ENCODE measurements at places on chromosomes 12 and 14.

DNA sequence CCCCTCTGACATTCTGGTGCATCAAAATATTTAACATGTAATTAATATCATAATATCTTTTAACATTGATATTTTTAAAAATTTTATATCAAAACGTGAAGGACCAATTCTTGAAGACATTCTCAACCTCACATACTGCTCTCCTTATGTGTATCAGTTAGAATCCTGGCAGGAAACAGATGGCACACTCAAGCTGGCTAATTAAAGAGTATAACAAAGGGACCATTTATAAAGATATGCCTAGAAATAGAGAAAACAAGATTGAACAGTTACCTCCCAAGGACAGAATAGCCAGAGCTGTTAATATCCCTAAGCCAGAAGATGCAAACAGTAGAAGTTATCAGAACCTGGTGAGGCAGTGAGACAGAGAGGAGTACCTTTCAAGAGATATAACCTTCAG, 368.7 kb downstream of the NELL2 start:
- DNase-seq = no peak

DNA sequence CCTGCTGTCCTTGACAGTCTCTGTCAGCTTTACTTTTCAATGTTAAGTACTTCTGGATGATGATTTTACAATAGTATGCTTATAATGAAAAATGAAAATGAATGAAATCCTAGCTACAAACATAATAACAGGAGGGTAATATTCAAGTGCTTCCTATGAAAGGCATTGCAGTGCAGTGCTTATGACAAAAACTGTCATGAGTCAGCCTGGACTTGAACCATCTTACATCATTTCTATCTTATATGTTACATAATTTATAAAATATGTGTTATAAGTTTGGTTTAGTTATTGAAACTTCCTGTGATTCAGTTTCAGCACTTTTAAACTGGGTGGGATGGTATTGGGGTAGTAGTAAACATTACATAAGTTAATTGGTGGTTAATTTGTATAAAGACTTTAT, 451.7 kb downstream of the TMEM117 start:
- no peak for DNase-seq

- no peak for DNase-seq
Observed at GRCh38 chr12:107903341-107904061, 129.0 kb downstream of the ASCL4 start.

DNA sequence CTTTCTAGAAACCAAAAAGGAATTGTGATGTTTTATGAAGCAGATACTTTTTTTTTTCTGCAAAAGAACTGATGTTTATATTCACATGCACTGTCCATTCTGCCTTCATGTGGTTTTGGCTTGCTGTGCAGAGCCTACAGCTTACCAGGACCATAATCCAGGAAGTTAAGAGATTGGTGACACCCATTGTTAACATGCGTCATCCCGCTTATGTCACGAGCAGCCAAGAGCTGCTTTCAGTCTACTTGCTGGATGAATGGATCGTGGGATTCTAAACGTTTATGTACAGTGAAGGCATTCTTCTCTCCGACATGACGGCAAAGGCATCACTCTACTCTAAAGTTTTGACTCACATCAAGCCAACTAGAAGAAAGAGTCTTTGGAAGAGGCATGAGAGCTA, 76.6 kb downstream of the PAX9 start:
- DNase-seq = no peak

- no peak for DNase-seq
Observed at GRCh38 chr12:32466986-32467711, 67.8 kb downstream of the FGD4 start.

GRCh38 chr12:89497467-89497866, 27.1 kb downstream of the GALNT4 start:
- DNase-seq = peak; percentile 23

GRCh38 chr12:73106296-73106695, 834.1 kb downstream of the TRHDE start:
- no peak for DNase-seq

- no peak for DNase-seq
Observed at GRCh38 chr12:5736016-5736415, 209.0 kb downstream of the ANO2 start.

GRCh38 chr14:91754185-91754584, 22.3 kb upstream of the CATSPERB start:
- DNase-seq = no peak

GRCh38 chr12:124856132-124856841, 7.4 kb downstream of the SCARB1 start:
- no peak for DNase-seq

DNA sequence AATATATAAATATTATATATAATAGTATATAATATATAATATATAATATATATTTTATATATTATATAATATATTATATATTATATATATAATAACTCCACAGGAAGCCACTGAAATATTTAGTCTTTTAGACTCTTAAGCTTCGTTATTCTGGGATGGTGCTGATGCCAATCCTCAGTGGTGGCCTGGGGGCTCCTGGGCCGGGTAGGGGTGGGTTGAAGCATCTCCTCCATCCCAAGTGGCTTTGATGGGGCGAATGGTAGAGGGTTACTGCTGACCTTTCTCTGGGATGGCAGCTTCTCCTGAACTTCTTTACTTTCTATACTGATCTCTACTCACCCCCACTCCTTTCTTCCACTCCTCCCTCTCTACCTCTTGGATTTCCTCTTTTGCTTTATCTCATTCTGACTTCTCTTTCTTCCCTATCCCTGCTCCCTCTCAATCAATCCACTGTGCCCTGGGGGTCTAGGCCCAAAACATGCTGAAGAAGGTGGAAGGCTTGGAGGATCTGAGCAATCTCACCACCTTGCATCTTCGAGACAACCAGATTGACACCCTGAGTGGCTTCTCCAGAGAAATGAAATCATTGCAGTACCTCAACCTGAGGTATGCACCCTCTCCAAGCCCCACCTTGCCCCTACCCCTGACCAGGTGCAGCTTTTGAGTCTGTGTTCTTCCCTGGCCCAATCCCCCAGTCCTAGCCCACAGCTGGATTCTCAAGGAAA, 4.8 kb upstream of the ENO2 start:
- no peak for DNase-seq
